ENCODE measurements at places on chromosomes 13 and 19.
A peak's percentile ranks its signal among the peaks of the same experiment; 100 is the strongest.

DNA sequence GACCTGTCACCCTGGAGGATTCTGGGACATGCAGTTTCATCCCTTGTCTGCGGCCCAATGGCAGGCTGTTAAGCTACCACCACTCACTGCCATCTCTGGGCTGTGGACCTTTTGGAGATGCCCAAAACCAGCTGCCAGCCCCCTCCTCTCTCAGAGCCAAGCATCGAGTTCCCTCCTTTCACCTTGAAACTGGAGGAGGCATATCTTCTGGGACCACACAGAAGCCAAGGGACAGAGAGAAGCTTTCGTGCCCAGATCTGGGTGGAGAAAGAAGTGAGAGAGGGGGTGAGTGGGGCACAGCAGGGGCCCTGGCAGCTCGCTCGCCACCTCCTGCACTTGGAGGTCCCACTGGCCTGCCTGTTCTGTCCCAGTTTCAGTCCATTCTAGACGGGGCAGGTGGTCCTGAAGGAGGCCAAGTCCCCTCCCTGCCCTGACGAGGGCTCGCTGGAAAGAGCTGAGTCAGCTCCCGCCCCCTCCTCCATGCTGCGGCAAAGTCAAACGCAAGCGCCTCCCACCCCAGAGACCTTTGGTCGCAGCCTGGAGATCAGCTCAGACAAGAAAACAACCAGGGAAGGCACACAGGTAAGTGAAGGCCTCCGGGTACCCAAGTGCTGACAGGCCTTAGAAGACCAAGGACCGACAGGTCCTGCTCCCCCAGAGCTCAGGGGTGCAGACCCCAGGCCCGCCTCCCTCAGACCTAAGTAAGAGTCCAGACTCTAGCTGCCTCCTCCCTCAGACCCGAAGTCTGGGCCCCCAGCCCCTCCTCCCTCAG is 3.8 kb downstream of the BCAT2 start:
- DNase-seq: no peak

GRCh38 chr13:31945202-31945961 is 86.2 kb upstream of the FRY start:
- DNase-seq: peak; percentile 80

GRCh38 chr13:95956589-95957148 is 96.5 kb downstream of the UGGT2 start:
- DNase-seq: no peak

- DNase-seq: no peak
Observed at GRCh38 chr19:21335721-21336120, 6.5 kb upstream of the ZNF708 start.

- DNase-seq: no peak
Observed at GRCh38 chr19:4844348-4845179, 13.1 kb upstream of the TICAM1 start.

GRCh38 chr13:58919551-58919950 is 1244.2 kb downstream of the DIAPH3 start:
- DNase-seq: no peak

DNA sequence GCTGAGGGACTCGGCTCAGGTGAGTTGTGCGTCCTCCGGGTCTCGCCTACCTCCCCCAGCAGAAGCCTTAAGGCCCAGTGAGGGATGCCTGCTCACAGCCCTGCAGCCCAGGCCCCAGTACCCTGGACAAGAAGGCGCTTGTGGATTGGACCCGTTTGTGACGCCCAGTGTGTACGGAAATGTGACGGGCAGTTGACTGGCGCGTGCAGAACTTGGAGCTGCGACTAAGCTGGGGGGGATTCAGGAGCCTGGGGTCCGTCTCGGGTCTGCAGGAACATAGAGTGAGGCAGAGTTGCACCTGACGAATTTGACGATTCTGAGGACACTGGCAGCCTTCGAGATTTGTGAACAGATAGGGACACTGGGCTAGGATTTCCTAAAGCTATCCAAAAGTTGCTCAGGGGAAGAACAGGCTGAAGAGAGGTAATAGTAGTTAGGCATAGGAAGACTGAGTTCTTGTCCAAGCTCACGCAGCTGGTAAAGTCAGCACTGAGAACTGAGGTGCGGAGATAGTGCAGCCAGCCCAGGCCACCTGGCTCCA is 519 bp downstream of the ZNF551 start:
- no peak for DNase-seq

DNA sequence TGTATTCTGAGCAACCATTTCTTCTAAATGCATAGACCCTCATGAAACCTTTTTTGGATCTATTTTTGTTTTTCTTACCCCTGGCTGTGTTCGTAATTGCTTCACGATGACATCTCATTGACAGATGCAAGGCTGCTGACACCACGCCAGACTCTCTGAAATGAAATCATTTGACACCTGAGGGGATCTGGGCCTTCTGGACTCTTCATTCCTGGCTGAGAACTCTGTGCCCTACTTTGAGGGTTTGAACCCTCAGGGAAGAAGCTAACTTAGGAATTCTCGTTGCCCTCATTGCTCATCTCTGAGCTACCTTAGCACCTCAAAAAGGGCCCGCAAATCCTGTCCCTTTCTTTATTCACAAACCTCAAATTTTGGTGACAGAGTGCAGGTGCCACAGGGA is 40.5 kb upstream of the NBEA start:
- DNase-seq: no peak

- DNase-seq: no peak
Observed at GRCh38 chr13:23956106-23956505, 58.8 kb upstream of the C1QTNF9B start.

Data from suprapubic skin (tissue), 4 donors.